ENCODE measurements at places on chromosomes 2 and 18.

GRCh38 chr2:118940486-118941120, 1.4 kb upstream of the MARCO start:
- DNase-seq, result no peak

- peak; percentile 16 for DNase-seq
Observed at GRCh38 chr18:67425672-67426071, 90.8 kb downstream of the DSEL start.

- DNase-seq, result no peak
Observed at GRCh38 chr2:30234180-30234971, 3.0 kb downstream of the LBH start.

- no peak for DNase-seq
Observed at GRCh38 chr18:8943900-8944870, 158.3 kb upstream of the NDUFV2 start.

GRCh38 chr2:154637456-154637855, 61.0 kb upstream of the KCNJ3 start:
- no peak for DNase-seq

DNA sequence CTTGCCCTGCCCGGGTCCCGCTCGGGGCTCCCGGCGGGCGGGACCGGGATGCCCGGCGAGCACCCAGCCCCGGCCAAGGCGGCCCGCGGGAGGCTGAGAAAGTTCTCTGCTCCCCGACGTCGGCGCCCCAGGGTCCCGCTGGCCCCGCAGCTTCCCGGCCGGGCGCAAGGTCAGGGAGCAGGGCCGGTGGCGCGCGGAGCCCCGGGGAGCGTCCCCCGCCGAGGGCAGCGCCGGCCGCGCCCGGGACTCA, 331 bp downstream of the SERPINE2 start:
- no peak for DNase-seq

DNA sequence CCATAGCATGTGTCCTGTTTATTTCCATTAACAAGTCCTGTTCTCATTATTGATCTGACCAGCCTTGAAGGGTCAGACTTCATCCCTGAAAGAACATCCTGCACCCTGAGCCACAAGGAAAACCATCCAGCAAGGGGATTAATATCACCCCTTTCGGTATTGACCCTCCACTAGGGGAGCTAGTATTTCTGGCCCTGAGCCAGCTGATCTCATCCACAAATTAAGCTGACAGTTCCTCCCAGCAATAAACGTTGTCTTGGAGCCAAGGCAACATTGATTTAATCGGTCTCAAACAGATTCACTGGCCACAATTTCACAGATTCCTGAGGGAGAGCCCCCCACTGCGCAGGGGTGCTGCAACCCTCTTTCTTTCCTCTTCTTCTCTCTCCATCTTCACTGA, 353.1 kb upstream of the FANCL start:
- DNase-seq, result peak; percentile 11

- no peak for DNase-seq
Observed at GRCh38 chr2:46320141-46320567, 22.9 kb downstream of the EPAS1 start.

DNA sequence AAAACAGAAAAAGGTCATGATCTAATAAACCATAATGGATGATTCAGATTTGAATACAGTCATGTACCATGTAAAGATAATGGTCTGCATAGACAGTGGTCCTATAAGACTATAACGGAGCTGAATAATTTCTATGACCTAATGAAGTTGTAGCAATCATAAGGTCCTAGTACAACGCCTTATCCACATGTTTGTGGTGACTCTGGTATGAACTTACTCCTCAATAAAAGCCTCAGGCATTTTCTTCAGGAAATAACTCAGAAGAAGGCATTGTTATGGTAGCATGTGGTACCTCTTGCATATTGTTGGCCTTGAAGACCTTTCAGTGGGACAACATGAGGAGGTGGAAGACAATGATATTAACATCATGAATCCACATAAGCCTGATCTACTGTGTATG, 883.3 kb downstream of the CNTNAP5 start:
- DNase-seq, result no peak

DNA sequence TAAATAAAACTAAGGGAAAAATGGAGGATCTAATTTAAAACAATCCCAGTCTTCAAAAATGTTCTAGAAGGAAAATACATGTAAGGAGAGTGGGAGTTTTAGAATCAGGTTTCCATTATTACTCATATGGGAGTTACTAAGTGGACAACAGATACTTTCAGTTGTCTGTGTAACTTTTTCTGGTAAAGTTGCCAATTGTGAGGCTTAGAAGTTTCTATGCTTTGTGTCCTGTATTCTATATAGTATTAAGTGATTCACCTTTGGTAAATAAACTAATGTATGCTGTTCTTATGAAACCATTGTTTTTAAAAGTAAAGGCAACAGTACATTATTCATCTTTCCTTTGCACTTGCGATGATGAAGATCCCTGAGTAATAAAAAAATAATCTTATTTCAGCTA, 274.9 kb downstream of the NR4A2 start:
- no peak for DNase-seq

- DNase-seq, result no peak
Observed at GRCh38 chr2:230922951-230923717, 1.9 kb downstream of the GPR55 start.
